Activated CD8-positive, alpha-beta memory T cell treated with anti-CD3 and anti-CD28 coated beads for 4 hours (primary cell): ENCODE measurements at places on chromosomes 3 and 15.

- no peak for DNase-seq
Measured at GRCh38 chr15:20348291-20348899, 193.2 kb downstream of the GOLGA6L6 start.

DNA sequence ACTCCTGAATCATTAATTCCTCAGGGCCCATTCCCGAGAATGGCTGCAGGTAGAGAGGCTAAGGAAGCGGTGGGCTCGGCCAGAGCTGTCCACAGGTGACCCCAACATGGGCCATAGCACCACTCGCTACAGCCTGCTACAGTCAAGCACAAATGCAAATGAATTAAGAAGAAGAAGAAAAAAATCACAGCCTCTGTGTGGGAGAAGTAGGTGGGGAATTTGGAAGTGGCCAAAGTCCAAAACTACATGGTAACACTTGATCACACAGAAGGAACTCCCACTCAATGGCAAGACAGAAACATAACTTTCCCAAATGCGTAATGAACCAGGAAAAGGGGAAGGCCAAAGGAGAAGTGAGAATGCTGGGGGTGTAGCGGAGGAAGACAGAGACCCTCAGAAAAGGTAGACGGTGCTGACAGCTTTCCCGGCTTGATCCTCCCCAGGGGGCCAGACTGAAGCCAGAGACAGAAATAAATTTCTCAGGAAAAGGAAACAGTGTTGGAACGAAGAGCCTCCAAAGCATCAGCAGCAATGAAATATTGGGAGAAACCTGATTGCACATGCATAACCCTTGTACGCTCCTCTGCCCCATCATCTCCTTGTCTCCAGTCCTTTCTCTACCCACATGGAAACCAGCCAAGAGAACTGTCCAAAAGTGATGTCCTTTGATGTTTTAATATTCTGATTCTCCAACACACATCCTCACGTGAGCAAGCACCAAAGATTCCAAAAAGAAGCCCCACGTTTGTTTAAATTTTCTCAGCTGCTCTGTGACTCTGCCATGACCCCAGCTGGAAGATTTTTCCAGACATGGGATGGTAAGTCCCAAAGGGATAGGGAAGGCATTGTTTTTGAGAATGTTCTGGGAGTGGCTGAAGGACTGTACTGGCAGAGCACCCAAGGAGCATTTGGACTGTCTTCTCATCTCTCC lies 107.6 kb downstream of the OXNAD1 start:
- DNase-seq: no peak

DNA sequence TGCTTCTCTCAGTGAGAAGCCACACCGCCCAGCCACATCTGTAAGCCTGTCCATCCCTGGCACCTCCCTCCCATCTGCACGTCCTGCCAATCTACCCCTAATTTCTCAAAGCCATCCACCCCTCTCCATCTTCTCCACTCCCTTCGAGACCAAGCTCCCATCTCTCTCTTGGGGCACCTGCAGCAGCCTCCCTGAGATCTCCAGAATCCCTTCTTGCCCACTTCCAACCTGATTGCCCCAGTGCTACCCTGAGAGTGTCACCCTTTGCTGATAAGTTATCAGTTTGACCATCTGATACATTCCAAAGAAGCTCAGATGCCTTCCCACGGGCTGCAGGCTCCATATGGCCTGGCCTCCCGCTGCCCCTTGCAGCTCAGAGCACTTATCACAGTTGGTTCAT lies 496.1 kb downstream of the SHQ1 start:
- DNase-seq: no peak

- DNase-seq: no peak
Measured at GRCh38 chr15:89113296-89114024, 25.2 kb downstream of the ABHD2 start.

GRCh38 chr15:42691308-42691707 lies 45.6 kb downstream of the CDAN1 start:
- no peak for DNase-seq

GRCh38 chr3:167773584-167773983 lies 38.1 kb downstream of the SERPINI1 start:
- no peak for DNase-seq

- DNase-seq: no peak
Measured at GRCh38 chr3:40980467-40980866, 218.8 kb upstream of the CTNNB1 start.

- DNase-seq: no peak
Measured at GRCh38 chr3:128965818-128966217, 28.1 kb downstream of the CFAP92 start.

- DNase-seq: no peak
Measured at GRCh38 chr3:126393563-126393962, 1.1 kb upstream of the CFAP100 start.

- no peak for DNase-seq
Measured at GRCh38 chr3:148372206-148372875, 325.4 kb upstream of the AGTR1 start.

GRCh38 chr3:51894391-51894790 lies 8.8 kb downstream of the IQCF1 start:
- no peak for DNase-seq

DNA sequence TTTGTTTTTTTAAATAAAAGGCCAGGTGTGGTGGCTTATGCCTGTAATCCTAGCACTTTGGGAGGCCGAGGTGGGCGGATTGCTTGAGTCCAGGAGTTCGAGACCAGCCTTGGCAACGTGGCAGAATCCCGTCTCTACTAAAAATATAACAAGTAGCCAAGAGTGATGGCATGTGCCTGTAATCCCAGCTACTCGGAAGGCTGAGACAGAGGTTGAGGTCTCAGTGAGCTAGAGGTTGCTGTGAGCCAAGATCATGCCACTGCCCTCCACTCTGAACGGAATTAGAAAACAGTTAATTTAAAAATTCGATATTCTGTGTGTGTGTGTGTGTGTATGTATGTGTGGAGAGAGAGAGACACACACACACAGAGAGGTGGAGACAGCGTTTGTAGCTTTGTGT lies 58.8 kb downstream of the TCF12 start:
- DNase-seq: no peak

GRCh38 chr3:56887402-56888025 lies 85.8 kb upstream of the ARHGEF3 start:
- DNase-seq: no peak

DNA sequence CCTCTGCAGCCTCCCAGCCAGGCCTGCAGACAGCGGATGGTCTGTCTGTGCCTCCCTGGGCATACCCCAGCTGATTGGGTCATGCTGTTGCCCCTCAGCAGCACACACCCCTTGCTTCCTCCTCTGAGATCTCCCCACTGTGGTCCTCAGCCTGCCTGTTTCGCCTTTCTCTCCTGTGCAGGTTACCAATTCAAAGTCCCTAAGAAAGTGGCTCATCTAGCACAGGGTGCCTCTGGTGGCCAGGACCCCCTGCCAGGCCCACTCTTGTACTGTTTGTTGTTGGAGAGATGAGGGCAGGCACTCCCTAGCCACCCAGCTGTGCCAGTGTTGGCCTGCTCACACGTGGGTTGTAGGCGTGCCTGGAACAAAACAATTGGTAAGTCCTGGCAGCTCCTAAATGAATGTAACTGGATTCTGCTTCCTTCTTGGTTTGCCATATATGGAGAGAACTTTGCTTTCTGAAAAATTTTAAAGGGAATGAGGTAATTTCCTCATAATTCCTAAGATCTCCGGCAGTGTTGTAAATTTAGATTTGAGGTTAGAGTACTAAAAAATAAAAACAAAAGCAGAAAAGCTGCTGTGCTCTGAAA lies 213.2 kb upstream of the IL12A start:
- no peak for DNase-seq

DNA sequence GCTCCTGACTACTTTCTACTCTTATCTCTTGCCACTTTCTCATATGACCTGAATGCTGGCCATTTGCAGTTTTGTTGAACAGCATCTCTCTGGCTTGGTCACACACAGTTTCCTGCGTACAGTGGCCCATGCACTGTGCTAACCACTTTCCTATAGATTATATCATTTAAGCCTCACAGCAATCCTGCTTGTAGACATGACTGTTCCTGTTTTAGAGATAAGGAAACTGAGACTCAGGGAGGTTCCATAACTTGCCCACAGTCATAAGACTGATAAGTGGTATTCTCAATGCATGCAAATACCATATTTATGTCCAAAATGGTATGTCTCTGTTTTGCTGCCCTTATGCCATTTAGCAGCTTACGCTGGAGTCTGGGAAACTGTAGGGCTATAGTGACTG lies 229.5 kb downstream of the NR1D2 start:
- no peak for DNase-seq

- DNase-seq: no peak
Measured at GRCh38 chr15:59886441-59886840, 117.7 kb upstream of the FOXB1 start.

GRCh38 chr15:38217191-38217595 lies 35.4 kb upstream of the SPRED1 start:
- DNase-seq: no peak

- DNase-seq: no peak
Measured at GRCh38 chr3:125037498-125038150, 18.2 kb downstream of the HEG1 start.

DNA sequence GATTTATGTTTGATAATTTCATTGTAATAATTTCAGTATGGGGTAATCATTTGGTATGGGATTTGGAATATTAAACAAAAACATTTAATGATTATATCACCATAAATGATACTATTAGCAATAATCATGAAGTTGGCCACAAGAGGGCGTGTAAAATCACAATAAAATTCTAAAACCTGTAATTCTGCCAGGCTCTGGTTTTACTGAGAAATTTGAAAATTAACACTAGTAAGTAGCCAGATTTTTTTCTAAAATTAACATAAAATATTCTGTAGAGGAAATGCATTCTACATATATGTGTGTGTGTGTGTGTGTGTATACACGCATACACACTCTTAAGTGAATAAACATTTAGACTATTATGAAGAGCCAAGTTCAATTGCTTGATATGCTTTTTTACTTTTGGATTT lies 40.5 kb downstream of the FEZF2 start:
- no peak for DNase-seq

DNA sequence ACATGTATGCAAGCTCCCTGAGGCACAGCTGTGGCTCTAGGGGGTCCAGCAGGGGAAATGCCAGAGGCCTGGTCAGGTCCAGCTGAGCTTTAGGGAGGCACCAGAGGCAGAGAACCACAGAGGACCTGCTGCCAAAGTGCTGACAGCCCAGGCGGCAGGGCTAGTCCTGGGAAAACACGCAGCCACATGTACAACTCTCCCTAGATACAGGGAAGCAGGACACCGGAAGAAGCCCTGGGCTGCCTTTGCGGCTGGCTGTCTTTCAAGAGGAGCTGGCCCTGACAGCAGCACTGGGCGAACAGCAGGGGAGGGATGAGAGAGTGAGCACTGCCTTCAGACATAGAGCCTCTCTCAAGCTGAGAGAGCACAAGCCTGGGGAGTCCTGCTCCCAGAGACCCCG lies 40.7 kb downstream of the RFT1 start:
- no peak for DNase-seq
